ENCODE measurements at places on chromosomes 3 and 15.

DNA sequence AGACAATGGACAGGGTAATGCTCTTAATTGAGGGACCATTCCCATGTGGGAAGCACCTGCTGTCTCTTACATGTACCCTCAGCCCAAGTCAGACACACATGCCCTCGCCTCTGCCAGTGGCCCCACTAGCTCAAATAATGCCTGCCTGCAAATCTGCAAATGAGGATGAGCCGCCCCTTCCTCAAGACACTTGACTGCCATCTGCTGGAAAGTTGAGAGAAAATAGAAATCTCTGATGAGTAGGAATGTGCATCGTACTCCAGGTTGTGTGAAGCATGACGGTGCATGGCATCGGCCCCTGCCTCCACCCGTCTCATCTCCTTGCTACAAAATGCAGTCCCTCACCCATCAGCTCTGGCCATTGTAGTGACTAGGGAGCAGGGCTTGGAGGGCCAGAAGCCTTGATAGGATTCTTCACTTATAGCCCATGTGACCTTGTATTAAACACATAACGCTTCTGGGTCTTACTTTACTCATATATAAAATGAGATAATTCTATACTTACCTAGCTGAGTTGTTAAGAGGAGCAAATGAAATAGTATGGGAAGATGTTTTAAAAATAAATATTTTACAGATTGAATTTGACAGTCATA lies 6.3 kb upstream of the SCN5A start:
- DNase-seq, result no peak

GRCh38 chr3:75294124-75294523 lies 370.0 kb upstream of the FRG2C start:
- DNase-seq, result peak; percentile 46

- DNase-seq, result no peak
These were observed 15.3 kb upstream of the PLCL2 start for GRCh38 chr3:16869261-16870005.

DNA sequence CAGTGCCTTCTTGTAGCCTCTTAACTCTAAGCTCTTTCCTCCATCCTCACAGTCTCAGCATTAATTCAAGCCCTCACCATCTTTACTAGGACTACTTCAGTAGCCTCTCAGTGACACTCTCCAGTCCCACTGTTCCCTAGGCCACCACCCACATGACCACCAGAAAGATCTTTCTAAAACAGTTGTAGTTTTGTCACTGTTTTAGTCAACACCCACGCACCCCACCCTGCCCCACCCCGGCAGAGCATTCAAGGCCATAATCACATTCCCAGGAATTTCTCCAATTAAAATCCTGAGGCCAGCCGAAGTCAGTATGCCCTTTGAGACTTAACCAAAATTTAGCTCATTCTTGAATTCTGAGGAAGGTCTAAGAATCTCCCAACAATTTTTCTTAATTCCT lies 31.2 kb upstream of the PSMD6 start:
- DNase-seq, result no peak

GRCh38 chr3:99972380-99973104 lies 141.8 kb downstream of the FILIP1L start:
- DNase-seq, result no peak

DNA sequence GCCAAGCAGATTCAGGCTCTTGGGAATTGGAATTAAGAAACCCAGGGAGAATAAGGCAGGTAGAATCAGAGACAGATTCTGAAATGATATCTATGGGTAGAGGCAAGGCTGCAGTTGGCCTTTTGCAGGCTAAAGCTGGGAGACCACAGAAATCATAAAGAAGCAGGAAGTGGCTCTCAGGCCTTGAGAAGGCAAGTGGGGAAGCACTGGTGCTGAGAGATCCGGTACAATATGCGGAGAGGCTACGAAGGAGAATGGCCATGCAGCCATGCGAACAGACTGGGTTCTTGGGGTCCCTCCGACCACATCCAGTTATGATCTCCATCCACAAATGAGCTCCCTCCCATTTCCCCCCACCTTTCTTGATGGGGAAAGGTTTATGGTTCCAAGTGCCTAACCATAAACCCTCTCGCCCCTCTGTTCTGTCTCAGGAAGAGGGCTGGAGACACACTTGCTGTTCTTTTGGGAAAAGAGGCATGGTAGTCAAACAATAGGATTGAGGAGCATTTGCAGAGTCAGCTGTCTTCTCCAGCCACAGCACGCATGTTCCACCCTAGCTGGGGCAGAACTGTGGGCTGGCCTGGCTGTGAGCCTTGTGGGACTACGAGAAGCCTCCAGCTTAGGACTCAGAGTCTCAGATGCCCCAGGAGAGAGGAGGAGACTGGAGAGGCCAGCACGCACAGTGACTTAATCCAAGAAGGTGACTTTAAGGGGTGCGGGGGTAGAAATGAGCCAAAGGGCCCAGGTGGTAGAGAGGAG lies 99.6 kb downstream of the RPLP1 start:
- DNase-seq, result no peak

DNA sequence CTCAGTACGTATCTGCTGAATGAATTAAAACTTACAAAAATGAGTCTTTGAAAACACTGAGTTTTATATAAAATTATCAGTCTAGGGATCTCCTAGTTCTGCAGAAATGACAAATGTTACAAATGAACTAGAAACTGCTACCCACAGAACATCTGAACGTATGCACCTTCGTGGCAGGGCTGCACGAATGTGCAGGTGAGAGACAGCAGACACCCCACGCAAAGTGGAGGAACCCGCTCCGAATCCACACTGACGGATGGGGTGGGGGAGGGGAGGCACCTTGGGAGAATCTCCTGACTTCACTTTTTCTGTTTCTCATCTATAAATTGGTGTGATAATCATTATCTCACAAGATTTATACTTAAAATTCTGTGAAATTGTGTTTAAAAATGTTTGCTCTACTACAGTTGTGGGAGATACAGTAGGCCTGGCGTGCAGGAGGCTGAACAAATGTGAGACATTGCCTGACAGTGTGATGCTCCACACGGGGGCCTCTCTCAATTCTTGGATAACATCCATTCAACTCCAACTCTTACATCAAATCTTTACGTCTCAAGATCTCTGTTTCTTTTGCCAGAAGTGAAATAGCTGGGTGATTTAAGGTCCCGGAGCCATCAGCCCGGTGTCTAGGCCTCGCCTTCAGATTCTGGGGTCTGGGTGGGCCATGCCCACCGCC lies 86.9 kb downstream of the ATP10A start:
- DNase-seq, result no peak

DNA sequence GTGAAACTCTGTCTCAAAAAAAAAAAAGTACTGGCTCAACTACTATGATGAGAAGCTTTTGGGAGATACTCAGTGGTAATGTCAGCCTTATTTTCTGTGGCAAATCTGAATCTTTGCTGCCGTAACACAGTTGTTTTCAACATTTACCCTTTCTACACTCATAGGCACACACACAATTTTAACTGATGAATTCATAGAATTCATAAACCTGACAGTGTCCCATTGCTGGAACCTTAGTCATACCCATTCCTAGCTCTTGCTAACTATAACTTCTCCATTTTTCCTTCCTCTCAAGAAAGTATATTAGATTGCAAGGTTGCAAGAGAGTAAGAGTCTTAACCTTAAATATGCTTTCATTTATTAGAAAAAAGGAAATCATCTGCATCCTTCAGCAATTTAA lies 496.6 kb downstream of the FHIT start:
- DNase-seq, result no peak

GRCh38 chr3:188434594-188434993 lies 280.6 kb downstream of the LPP start:
- no peak for DNase-seq

DNA sequence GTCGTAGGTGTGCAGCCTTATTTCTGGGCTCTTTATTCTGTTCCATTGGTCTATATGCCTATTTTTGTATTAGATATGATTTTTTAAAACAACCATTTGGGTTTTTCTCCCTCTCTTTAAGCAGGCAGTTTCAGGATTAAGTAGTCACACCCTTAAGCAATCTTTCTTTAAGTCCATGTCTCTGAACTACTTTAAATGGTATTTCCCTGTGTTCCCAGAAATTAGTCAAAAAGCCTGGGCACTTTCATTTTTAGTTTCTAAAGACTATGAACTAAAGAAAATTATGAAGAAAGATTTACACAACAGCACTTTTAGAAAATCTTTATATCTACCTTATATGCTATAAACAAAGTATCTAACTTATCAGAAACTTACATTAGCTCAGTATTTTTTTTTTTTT lies 110.3 kb downstream of the FAIM start:
- DNase-seq, result no peak

- peak; percentile 34 for DNase-seq
These were observed 1.7 kb upstream of the SLC2A2 start for GRCh38 chr3:171028025-171028778.

GRCh38 chr3:194518652-194519051 lies 31.9 kb upstream of the ATP13A3 start:
- no peak for DNase-seq

- DNase-seq, result peak; percentile 82
These were observed 763 bp downstream of the TRA2B start for GRCh38 chr3:185936814-185937688.

GRCh38 chr3:61980041-61980440 lies 393.3 kb downstream of the FEZF2 start:
- no peak for DNase-seq

DNA sequence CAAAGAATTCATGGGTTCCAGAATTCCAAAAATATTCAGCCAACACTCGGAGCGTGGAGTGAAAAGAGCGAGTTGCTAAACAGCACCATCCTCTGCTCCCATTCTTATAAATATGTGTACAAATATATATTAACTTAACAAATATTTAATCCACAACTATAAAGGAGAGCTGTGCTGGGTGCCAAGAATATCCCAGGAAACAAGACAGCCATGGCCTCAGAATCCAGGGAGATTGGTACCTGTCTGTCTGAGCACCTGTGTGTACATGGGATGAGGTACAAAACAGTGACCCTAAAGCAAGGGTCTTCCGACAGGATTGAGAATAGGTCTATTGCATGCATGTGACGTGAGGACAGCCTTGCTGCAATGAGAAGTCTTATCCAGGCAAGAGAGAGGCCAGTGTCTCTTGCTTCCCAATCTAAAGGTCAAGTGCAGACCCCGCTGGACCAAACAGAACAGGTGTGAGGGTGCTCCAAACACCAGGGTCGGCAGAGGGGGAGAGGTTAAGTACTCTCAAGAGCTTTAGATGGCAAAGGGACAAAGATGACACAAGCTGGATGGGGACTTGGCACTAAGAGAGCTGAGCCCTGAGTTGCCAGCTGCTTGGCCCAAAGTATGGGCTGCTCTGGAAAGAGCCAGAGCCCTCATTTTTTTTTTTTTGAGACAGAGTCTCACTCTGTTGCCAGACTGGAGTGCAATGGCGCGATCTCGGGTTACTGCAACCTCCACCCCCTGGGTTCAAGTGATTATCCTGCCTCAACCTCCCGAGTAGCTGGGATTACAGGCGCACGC lies 36.2 kb downstream of the HOMER2 start:
- DNase-seq, result no peak

GRCh38 chr15:71732636-71733035 lies 77.7 kb upstream of the NR2E3 start:
- DNase-seq, result no peak

GRCh38 chr3:43892061-43892460 lies 201.3 kb downstream of the ABHD5 start:
- DNase-seq, result no peak

- no peak for DNase-seq
These were observed 10.2 kb upstream of the KLF15 start for GRCh38 chr3:126367316-126367805.

DNA sequence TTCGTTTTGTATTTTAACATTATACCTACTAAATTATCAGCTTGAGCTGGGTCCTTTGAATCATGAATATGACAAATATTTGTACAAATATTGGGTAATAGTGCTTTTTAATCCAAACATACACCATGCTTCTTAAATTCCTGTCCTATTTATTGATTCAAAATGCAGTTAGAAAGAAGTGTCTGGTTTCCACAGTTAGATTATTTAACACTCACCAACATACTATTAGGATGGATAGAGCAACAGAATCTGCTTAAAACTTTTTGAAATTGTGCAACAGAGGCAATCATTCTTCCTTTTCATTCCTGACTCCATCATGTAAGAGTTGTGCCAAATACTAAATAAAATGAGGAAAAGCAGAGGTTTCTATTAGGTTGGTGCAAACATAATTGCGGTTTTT lies 281.2 kb downstream of the LSAMP start:
- no peak for DNase-seq

DNA sequence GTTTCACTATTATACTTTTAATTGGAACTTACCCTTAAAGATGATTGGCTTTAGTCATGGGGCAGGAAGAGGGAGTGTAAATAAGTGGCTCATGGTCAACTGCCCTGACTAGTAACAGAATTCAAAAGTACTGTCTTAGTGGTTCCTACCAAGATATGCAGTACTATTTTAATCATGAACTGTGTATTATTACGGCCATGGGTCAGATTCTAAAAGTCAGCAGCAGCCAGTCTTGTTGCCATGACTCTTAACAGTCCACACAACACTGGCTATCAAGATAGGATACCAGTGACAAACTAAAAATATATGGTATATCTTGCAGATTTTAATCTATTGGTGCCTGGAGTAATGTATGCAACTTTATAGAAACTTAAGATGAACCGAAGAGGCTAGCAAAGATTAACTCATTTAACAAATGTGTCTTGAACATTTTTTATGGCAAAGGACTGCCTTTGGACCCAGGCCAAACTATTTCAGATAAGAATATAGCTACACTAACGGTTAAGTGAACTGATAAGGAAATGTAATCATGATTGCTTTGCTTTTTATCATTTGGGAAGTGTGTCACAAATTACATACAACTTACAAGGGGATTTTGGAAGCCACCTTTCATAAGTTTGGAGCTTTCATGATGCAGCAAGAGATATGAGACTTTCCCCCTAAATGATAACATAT lies 163.7 kb downstream of the TCF12 start:
- DNase-seq, result no peak

DNA sequence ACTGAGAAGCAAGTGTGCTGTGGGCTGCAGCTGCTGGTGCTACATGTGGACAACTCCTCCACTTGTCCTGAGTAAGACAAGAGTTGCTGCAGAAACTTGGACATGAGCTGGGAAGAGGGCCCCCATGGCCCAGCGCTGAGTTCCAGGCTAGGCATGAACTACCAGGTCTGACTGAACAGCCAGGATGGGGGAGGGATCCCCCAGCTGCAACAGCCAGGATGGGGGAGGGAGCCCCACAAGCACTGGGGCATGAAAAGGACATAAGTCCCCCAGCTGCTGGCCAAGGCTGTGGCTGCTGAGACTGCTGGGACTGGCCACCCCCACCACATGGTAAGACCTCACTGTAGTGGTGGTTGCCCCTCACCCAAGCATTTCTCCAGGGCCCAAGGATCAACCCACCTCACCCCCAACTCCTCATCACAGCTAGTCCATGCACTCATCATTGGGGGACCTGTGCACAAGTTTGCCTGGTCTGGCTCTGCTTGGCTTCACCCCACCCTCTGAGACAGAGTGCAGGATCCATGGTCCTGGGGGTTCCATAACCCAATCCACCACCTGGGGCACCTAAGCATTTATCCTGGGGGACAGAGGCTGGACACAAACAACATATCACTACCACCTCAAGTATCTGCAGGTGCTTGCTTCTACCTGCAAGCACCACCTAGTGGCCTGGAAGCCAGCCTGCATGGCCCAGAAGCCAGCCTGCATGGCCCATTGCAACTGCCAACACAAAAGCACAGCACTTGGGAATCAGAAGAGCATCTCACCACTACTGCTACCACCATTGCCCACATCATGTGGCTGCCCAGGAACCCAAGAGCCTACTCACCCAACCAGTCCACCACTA lies 84.5 kb upstream of the STT3B start:
- no peak for DNase-seq
